ENCODE measurements at places on chromosomes 2 and 18.

DNA sequence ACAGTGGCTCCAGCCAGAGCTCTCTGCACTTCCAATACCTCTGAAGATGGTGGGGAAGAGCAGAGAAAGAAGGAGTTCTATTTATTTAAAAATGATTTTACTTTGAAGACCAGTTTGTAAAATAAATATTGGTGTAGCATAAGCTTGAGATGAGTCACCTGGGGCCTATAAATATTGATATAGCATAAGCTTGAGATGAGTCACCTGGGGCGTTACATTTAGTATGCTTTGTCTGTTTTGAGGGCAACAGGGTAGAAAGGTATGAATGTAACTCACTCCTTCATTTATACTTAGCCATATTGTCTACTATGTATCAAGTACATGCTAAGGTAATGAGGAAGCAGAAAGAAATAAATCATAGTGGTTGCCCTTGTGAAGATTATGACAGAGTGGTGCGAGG lies 7.7 kb upstream of the SULT1C4 start:
- no peak for DNase-seq

- no peak for DNase-seq
These were observed 159.0 kb downstream of the ZFP36L2 start for GRCh38 chr2:43067254-43068040.

DNA sequence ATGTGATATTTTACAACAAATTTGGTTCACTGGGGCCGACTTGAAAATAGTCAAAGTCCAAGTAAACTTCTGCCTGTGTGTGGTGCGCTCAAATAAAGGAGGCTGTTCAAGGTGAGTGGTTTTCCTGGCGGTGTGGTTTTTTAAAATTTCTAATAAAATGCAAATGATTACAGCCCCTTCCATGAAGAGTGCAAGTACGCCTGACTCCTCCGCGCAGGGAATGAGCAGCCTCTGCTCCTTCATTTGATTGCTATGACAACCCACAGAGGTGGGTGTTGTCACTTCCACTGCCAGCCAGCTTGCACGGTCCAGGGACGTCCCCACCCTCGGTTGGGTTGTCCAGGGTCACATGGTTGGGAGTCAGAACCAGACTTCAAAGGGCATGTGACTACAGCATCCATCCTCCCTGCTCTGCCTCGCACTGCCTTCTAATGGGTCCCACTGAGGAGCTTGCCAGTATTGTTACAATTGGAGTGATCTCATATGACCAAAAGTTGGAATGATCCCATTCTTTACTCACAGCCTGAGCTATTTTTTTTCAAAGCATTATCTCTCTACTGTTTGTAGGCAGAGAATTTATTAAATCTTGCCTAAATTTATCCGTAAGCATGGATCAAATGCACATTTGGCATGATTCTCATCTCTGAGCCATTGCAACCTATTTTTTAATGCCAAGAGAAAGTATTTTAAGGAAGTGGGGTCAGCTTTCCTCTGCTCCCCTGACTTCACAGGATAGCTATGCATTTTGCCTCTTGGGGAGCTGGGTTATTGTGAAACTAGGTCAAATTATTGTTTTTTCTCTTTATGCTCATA lies 121.3 kb downstream of the AGAP1 start:
- no peak for DNase-seq

GRCh38 chr2:4098137-4098536 lies 394.8 kb downstream of the DCDC2C start:
- no peak for DNase-seq

DNA sequence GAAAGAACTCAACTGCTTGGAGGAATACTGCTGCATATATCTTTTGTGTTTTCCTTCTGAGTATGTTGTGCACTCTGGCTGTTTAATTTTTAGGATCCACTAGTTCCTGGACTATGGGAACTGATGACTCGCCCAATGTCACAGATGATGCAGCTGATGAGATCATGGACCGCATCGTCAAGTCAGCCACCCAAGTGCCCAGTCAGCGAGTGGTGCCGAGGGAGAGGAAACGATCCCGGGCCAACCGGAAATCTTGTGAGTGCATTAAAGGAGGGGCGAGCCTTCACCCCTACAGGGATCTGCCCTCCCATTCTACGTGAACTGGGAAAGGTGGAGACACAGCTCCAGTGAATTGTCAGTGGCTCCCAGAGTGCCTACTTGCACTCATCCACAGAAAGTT lies 59.6 kb downstream of the TPGS2 start:
- DNase-seq: no peak

GRCh38 chr2:224865016-224865415 lies 148.9 kb upstream of the CCDC195 start:
- DNase-seq: no peak

GRCh38 chr2:27000228-27000627 lies 29.8 kb downstream of the MAPRE3 start:
- no peak for DNase-seq
